ENCODE measurements at places on chromosomes 1 and 21. TPM values are rescaled to one million over a fixed set of nuclear protein-coding genes. Genes with fewer than 3 reads are reported as not detected.
A peak's percentile ranks its signal among the peaks of the same experiment; 100 is the strongest.

GRCh38 chr1:161180639-161181038 is 3.3 kb upstream of the B4GALT3 start:
- DNase-seq, result no peak

GRCh38 chr21:26070822-26071425 is 99.6 kb downstream of the APP start:
- no peak for DNase-seq

RGL1 gene
- 10.6 TPM for total RNA-seq

DNA sequence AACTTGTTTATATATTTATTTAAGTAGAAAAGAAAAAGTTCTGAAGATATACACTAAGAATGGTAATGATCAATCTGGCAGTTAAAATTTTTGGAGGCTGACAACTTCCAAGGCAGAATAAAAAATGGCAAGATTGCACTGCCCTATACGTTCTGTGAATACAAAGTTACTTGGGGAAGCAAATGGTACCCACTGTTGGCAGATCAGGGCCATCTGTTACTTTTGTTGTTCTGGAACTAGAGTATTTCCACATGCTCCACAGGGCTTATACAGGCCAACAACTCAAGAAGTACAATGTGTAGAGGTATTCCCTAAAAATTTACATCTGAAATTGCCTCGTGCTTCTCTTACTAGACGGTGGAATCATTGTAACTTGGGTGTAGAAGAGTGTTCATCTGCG is 53.2 kb downstream of the AHCTF1 start:
- no peak for DNase-seq

DNA sequence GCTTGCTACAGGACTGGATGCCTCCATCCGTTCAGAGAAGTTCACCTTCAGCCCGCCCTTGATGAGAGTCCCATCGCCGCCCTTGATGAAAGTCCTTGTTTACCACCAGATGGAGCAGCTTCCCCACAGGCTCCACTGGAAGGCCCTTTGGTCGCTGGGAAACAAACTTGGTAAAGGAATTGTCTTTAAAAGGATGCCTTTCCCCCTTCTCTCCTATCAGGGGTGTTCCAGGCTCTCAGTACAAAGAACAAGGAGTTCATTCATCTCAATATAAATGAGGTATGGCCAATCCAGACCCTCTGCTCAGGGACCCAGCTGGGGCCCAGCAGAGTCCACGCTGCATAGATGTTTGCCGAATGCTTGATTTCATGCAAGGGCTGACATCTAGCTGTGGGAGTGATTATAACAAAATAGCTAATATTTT is 50.8 kb downstream of the CAPN9 start:
- peak; percentile 82 for DNase-seq

GRCh38 chr21:31268090-31268489 is 76.0 kb downstream of the TIAM1 start:
- no peak for DNase-seq

GRCh38 chr1:116735246-116735645 is 19.0 kb upstream of the CD2 start:
- no peak for DNase-seq

KCNN3 gene
- 0.72 TPM for total RNA-seq

- DNase-seq, result no peak
These were observed 6.0 kb downstream of the REG4 start for GRCh38 chr1:119805247-119805646.

DNA sequence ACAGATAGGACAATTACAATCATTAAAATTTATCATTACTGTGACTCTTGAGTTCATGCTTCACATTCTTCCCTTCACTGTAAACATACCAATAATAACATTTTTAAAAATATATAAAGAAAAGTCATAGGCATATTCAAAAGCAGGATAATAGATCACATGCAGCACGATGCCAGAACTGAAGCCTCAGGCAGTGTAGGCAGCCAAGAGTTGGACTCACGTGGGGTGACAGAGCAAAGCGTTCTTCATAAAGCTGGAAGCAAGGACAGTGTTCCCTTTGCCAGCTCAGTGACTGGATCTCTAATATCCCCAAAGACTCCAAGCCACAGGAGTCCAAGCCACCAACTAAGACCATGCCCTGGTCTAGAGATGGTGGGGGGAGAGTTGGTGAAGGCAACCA is 77.7 kb downstream of the ODF2L start:
- no peak for DNase-seq

CBS gene
- 5.2 TPM for total RNA-seq
